ENCODE measurements at places on chromosomes 11 and 22.

- DNase-seq, result peak; percentile 2
These were observed 7.0 kb downstream of the RELA start for GRCh38 chr11:65655570-65656332.

- no peak for DNase-seq
These were observed 90.2 kb upstream of the CTSC start for GRCh38 chr11:88427719-88428118.

GRCh38 chr11:2577991-2578928 lies 121.5 kb downstream of the KCNQ1OT1 start:
- no peak for DNase-seq

DNA sequence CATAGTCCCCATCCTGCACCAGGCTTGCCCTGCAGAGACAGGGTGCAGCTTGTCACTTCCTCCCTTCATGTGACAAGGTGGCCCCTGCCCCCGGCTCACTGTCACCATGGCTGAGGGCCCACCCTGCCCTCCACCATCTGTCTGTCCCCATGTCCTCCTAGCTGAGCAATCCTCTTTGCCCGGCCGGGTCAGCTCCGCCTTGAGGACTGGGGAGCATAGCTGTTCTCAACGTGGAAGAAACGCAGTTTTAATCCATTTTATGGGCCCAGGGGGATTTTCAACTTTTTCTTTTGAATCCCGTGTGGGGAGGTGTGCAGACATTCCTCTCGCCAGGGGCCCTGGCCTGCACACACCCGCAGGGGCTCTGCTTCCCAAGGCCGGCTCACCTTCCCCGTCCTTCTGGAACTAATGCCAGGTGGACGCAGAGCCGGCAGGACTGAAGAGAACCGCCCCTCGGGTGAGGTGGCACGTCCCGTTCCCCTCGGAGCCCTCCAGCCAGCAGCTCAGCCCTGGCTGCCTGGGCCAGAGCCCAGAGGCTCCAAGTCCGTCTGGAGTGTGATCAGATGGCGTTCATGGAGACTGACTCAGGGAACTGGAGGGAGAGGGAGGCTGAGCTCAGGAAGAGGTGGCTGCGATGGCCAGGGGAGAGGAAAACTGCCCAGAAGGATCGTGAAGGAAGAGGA lies 1108.7 kb downstream of the BRD1 start:
- no peak for DNase-seq

- no peak for DNase-seq
These were observed 63.2 kb upstream of the EED start for GRCh38 chr11:86181379-86181778.

GRCh38 chr11:13008625-13009475 lies at the start of gene RASSF10:
Gene RASSF10 (plus strand): TSS chr11:13009316. CDS start chr11:13009577, 261 bp downstream.
- peak; percentile 90 for DNase-seq

GRCh38 chr22:18110954-18111758 lies 547 bp downstream of the TUBA8 start:
- DNase-seq, result no peak

DNA sequence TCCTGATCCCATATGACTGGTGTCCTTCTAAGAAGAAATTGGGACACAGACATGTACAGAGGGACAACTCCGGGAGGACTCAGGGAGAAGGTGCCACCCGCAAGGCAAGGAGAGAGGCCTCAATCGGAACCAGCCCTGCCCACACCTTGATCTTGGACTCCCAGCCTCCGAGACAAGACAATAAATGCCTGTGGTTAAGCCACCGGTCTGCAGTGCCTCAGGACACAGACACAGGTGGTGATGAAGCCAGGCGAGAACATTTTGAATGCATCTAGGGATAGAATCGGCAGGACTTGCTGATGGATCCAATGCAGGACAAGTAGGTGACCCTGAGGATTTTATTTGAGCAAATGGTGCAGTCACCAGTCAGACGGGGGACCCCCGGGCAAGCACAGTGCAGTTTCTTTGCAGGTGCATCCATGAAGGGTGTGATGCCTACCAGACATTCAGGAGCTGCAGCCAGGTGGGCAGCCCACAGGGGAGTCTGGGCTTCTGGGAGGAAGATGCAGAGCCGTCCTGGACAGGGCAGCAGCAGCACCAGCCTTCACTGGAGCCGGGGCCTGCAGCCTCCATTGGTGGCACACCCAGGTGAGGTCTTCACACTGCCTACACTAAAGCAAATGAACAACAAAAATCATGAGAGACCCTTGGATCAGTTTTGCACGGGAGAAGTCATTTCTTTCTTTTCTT lies 20.2 kb upstream of the SEPTIN5 start:
- no peak for DNase-seq

GRCh38 chr11:134417871-134418840 lies 6.1 kb upstream of the B3GAT1 start:
- no peak for DNase-seq

- DNase-seq, result no peak
These were observed 107.8 kb upstream of the FOLH1 start for GRCh38 chr11:49316180-49316579.

DNA sequence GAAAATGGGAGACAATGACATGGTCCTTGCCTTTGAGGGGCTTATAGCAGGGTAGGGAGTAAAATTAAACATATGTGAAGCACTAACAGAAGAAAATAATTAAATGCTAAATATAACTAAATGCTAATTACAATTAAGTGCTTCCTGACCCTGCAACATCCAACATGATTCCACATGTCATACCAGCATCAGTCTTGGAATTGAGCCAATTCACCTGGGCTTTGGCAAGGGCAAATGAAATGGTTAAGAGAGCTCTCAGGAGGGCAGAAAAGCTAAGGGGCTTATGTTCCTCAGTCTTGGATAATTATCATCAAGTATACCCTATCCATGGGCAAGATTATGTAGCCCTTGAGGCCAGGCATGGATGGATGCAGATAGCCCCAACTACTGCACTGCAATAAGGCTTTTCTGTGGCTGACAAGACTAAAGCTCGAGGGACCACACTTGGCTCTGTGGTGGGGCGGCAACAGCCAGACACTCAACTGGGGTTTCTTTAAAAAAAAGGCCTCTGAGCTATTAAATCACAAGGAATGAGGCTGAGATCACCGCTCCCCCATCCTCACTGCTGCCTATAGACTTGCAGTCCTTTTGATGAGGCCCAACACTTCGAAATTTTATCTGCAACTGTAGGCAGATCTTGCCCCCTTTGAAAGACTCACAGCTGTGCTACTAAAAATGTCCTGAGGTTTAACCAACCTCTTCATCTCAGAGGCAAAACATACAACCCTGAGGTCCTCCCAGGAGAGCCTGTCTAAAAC lies 39.0 kb downstream of the IL18BP start:
- DNase-seq, result no peak

GRCh38 chr11:65436412-65437032 lies 13.9 kb downstream of the NEAT1 start:
- no peak for DNase-seq

GRCh38 chr11:10918275-10918674 lies 60.4 kb upstream of the ZBED5 start:
- DNase-seq, result no peak

DNA sequence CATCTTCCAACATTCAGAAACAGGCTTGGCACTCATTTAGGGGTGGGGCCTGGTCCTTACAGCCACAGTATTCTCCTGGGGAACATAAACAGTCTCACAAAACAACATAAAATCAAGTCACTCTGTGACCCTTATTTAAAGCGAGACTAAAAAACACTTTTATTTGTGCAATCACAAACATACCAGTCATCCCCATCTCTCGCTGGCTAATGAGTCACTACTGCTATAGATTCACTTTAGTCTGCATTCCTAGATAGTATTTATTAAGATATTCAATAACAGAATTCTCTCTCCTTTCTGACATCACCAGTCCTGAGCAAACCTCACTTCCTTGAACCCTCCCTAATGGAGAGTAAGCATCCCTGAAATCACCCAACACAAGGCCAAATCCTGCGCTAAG lies 68.0 kb downstream of the ZBTB44 start:
- DNase-seq, result no peak

- DNase-seq, result no peak
These were observed 296.9 kb upstream of the SORL1-AS1 start for GRCh38 chr11:121749691-121750090.

DNA sequence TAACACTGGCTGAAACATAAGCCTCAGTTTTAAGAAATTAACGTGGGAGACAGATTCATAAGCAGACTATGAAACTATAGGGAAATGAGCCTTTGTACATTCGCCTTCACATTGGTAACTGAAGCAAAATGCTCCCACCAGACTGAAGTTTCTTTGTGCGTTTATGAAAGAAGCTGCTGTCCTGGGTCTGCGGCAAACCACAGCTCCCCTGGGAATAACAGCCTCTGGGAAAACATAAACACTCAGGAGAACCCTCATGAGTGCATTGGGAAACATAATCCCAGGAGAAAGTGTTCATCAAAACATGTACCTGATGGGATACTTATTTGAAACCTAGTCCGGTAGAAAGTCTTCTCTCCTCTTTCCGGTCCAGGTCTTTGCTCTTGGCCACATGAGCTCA lies 193.1 kb upstream of the LARGE1 start:
- no peak for DNase-seq

- no peak for DNase-seq
These were observed 50.3 kb downstream of the TEAD1 start for GRCh38 chr11:12724301-12725054.

DNA sequence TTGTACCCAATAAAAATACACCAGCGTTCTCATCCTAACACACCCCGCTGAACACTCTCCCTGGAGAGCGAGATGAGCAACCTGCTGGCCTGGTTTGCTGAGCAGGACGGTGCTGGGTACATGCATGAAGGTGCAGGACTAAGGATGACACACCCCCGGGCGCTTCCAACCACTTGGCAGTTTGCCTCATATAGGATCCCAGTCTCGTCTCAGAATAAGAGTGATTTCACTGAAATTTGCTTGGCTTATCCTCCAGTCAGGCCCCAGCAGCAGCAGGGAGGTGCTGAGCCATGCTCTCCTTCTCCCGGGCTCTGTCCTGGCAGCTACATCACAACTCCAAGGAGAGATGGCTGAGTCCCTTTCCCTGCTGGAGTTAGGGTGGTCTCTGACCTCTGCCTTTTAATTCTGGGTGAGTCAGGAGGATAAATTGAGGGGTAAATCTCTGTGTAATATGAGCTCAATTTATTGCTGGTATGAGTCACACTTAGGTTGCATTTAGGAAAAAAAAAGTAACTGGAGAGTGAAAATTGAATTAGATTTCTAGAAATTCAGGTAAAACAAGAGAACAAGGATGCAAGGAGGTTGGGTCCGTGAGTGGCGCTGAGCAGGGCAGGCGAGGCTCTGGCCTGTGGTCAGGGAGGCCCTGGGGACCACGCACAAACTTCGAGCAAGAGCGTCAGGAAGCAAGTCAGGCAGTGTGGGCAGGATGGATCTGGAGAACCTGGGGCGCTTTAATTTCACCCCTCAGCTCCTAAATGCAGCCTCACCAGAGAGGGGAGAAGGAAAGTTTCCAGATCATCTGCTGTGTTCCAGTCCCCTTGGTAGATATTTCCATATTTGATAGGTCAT lies 974.0 kb downstream of the TBC1D22A start:
- DNase-seq, result no peak

DNA sequence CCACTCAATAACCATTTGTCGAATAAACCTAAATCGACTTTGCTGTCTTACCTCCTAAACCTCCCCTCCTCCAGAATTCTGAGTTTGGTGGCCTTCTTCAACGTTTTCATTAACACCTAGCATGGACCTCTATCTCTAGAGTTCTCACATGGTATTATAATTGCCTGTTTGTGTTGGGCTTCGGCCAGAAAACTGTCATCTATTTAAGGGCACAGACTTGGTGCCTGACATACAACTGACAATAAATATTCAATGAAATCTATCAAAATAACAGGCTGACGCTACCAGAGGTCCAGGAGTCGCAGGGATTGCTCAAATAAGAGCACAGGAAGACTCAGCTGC lies 687 bp downstream of the ALKBH8 start:
- DNase-seq, result no peak

DNA sequence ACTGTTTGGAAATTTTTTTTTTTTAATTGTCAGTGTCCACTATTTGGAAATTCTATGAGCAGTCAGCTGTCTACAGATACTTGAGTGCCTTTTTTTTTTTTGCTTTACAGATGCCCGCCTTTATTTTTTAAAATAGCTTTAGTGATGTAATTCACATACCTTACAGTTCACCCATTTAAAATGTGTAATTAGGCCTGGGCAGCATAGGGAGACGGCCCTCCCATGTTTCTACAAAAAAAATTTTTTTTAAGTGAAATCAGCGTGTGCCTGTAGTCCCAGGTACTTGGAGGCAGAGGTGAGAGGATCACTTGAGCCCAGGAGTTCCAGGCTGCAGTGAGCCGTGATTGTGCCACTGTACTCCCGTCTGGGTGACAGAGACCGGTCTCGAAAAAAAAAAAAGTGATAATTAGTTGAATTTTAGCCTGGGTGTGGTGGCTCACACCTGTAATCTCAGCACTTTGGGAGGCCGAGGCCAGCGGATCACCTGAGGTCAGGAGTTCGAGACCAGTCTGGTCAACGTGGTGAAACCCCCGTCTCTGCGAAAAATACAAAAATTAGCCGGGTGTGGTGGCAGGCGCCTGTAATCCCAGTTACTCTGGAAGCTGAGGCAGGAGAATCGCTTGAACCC lies 1.5 kb downstream of the ZNF143 start:
- no peak for DNase-seq

DNA sequence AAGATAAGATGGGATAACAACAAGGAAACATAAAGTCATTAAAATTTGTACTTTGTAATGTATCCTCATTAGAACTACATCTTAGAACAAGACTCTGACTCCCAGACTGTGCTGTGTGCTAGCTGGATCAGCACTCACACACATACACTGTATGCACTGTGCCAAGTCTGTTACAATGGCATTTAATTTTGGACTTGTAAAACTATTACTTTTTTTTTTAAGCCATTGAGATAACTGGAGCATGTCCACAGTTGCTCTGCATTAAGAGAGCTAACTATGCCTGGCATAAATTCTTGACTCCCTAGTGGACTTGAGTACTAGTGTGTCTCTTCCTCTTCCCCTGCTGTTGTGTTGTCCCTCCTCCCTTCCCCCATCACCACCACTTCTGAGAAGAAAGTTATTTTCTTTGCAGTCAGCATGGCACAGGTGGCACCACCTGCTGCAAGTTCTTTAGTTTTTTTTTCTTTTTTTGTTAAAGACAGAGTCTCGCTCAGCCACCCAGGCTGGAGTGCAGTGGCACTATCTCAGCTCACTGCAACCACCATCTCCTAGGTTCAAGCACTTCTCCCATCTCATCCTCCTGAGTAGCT lies 268.6 kb downstream of the TMEM135 start:
- DNase-seq, result no peak

DNA sequence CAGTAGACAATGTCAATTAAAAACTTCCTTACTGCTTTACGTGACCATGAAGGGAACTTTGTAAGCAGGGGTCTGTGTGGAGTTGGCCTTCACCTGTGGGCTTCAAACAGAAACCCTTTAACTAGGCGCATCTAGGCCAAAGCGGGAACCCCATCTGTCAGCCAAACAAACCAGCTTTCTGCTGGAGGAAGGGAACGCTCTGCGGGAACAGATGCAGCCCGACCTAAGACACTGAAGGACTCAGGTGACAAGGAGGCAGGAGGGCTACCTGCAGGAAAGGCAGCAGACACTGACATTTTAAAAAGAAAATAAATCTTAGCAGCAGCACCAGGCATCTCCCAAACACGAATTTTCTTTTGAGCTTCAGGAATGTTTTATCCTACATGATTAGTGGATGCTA lies 78.4 kb downstream of the CADM1 start:
- DNase-seq, result no peak

All from D341Med (cell line).